ENCODE measurements at places on chromosomes 7 and 10.
A peak's percentile ranks its signal among the peaks of the same experiment; 100 is the strongest.

- no peak for DNase-seq
These were observed 255.0 kb upstream of the SEMA3C start for GRCh38 chr7:81173766-81174281.

- no peak for DNase-seq
These were observed 29.8 kb downstream of the ADAP1 start for GRCh38 chr7:924541-925231.

GRCh38 chr7:50261593-50261992 lies 42.9 kb upstream of the IKZF1 start:
- DNase-seq: no peak

DNA sequence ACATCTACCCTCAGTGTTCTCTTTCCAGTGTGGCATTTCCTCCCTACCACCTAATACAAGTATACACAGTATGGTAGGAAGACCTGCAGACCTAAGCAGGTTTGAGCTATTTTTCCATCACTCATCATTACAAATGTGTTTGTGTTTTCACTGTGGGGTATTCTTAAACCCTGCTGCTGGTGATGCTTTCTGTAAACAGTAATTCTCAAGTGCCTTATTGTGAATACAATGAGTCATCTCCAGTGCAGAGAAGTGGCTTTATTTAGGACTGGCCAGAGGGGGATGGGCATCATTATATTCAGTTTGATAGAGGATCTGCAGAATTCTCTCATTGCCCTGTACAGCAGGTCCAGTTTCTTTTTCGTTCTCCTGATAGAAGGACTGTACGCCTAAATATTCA lies 63.7 kb downstream of the GRM8 start:
- DNase-seq: no peak

DNA sequence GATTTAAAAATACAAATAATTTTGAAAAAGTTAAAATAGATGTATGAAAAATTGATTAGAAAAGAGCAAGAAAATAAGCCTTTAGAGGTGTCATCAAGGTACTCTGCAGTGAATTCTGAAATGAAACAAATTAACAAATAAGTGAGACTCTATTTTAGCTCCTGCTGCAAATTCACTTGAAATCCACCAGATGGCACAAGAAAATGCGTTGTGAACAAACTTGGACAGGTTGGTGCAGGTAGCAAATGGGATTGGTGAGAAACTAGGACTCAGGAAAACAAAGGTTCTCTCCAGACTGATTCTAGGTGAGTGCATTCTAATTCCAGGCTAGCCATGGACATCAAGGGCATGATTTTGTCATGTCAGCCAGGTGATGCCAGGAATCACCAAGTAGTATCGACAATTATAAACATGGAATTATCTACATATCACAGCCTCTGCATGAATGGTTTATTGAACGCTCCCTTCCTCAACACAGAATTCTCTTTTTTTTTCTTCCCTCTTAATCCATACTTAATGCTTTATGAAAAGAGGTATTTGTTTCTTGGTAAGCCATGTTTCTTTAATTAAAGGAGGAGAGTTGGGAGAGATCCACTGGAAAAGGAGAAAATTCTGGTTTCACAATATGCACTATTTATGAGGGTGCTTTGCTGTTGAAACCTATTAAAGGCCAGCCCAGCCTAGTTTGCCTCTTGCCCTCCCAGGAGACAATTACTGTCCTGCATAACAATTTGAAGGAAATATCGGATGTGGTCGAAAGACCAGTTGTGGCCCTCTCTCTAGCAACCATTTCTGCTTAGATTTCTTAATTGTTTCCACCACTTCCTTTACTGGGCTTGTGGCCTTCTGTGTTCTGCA lies 118.1 kb downstream of the ZNF365 start:
- peak; percentile 42 for DNase-seq

DNA sequence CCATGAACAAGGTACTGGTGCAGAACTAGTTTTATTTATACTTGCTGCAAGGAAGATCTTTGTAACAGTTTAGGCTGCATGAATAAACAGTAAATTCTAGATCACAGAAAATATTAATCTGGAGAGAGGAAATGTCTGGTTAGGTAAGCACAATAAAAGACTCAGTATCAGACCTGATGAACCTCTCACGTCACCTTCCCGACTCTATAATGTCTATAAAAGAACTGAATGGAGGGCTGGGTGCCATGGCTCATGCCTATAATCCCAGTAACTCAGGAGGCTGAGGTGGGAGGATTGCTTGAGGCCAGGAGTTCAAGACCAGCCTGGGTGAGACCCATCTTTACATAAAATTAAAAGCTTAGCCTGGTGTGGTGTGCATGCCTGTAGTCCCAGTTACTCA lies 65.9 kb downstream of the FAM171A1 start:
- no peak for DNase-seq

- no peak for DNase-seq
These were observed 540.6 kb upstream of the TEX47 start for GRCh38 chr7:89336121-89336520.

DNA sequence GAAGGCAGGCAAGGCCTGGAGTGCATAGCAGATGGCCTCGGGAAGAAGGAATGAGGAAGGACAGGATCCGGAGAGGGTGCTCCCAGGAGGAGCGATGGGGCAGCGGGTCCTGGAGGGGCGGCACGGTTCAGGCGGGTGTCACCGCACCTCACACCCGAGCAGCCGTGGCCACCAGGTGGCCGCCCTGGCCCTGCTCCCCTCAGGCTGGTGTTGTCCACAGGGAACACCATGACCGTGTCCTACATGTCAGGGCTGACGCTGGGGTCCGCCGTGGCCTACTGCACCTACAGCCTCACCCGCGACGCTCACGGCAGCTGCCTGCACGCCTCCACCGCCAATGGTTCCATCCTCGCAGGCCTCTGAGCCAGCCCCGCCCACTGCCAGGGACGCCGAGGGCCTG lies 19.8 kb downstream of the SLC29A4 start:
- no peak for DNase-seq

GRCh38 chr7:124422081-124422480 lies 343.5 kb downstream of the GPR37 start:
- no peak for DNase-seq

Measured in GM04504 (cell line).